ENCODE measurements at places on chromosomes 4 and X.

GRCh38 chr4:56181140-56181953, 205.9 kb downstream of the AASDH start:
- DNase-seq: no peak

DNA sequence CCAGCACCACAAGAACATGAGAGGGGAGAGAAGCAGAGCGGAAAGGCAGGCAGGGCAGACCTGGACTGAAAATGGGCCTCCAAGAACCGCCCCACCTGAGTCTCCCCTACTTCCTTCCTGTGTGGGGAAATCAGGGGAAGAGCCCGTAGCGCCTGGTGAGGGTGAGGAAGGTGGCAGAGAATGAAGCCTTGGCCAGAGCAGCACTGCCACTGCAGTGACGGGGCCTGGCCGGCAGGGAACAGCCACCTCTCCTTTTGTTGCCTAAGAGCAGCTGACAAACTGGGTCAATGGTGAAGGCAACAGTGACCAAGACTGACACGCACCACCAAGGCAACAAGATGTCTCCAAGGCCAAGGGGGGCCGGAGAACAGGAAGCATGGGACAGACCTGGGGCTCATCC, 58.4 kb upstream of the CBR4 start:
- DNase-seq: no peak

DNA sequence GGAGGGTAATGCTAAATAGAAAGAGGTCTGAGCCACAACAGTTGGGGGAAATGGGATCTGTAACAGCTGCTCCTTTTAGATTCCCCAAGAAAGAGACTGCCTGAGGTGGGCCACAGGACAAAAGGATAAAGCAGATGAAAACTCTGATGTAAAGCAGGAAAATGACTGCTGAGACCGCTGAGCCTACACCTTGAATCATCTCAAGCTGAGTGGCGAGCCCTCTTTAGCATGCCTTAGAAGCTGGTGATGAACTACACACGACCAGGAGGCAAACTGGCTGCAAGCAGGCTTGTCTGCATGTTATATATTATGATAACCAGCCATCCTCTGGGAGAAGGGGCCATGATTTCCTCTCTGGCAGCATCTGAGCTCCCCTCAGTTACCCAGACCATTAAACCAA, 88.4 kb downstream of the TTC29 start:
- no peak for DNase-seq

GRCh38 chrX:139484591-139484990, 45.9 kb upstream of the F9 start:
- DNase-seq: no peak

DNA sequence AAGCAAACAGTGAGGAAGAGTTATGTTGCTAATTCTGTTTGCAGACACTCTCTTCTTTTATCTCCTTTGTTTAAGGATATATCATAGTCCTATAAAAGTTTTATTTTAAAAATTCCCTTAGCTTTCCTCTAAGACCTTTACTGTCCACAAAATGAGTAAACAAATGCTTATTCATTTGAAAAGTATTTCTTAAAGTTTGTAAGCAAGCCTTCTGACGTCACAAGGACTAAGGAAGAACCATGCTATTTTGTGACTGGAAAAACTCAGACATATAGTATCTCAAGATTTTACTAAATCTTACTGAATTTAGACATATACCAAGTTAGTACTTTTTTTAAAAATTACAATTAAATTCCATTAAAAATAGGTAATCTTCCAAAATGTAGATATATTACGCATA, 5.2 kb upstream of the RBMXL3 start:
- no peak for DNase-seq
